ENCODE measurements at places on chromosomes 7 and 10.

- no peak overlapping the region for H3K4me3 ChIP-seq
- no peak overlapping the region for H3K27ac ChIP-seq
- no peaks in the 10 kb centered on the region for H3K27me3 ChIP-seq
- no peak for DNase-seq
- H3K36me3 ChIP-seq: no peaks in the 10 kb centered on the region
Observed at GRCh38 chr10:49280001-49280408, 19.0 kb upstream of the C10orf71 start.

DNA sequence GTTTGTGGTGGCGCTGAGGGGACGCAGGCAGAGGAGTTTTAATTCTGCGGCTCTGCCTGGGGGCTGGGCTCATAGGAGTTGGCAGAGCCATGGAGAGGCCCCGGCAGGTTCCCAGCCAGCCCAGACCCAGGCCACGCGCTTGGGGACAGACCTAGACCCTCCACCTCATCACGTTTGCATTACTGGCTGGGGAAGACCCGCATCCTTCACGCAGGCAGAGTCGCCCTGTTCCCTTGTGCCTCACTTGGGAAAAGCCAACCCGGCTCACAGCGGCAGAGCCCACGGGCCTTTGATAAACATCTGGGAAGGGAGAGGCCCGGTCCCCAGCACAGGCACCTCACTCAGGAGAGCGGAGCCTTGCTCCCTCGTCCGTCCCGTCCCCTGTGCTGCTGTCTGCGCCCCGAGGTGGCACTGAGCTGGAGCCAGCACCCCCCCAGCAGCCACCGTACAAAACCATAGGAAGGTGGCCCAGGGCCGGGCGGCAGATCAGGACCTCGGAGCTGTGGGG is 112.8 kb downstream of the CYTH3 start:
- no peaks in the 10 kb centered on the region for H3K27me3 ChIP-seq
- DNase-seq: no peak
- peaks cover 3% of the 10 kb centered on the region for H3K36me3 ChIP-seq
- H3K4me1 ChIP-seq: peaks cover 13% of the 10 kb centered on the region
- H3K4me3 ChIP-seq: no peak overlapping the region
- no peak overlapping the region for H3K27ac ChIP-seq

DNA sequence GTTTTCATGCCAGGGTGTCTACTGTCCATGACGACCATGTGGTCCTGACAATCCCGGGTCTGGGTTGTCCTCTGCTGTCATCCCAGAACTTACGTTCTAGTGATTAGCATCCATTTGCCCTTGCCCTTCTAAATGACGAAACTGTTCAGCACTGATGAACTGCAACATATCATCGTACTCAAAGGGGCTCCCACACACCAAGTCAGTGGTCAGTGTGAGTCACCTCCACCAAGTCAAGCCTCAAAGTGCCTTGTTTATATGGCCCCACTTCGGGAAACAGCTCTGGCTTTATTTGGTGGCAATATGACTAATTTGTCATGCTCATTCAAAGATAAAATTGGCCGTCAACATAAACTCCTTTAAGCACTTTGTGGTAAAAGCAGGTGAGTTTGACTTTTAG is 110.7 kb downstream of the FRMD4A start:
- H3K36me3 ChIP-seq: no peaks in the 10 kb centered on the region
- no peak overlapping the region for H3K27ac ChIP-seq
- DNase-seq: no peak
- H3K27me3 ChIP-seq: no peaks in the 10 kb centered on the region
- H3K4me1 ChIP-seq: no peaks in the 10 kb centered on the region

DNA sequence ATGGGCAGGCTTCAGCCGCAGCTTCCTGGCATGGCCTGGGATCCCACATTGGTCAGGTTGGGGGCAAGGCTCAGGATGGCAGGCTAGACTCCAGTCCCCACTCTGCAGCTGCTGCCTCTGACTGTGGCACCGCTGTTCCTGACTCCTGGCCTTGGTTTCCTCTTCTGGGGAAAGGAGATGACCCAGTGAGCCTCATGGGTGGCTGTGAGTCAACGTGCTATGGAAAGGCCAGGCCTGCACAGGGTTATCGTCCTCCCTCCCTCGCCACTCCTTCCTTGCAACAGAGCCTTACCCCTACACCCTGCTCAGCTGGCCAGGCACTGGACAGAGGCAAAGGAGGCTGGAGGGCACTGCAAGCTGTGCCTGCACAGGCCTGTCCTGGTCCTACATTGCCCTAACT is 36.1 kb upstream of the CHST15 start:
- DNase-seq: no peak
- H3K27ac ChIP-seq: no peak overlapping the region

- DNase-seq: no peak
- H3K4me1 ChIP-seq: no peaks in the 10 kb centered on the region
- no peaks in the 10 kb centered on the region for H3K27me3 ChIP-seq
- no peak overlapping the region for H3K4me3 ChIP-seq
- no peaks in the 10 kb centered on the region for H3K36me3 ChIP-seq
Observed at GRCh38 chr7:40945788-40946187, 757.1 kb downstream of the INHBA start.

- DNase-seq: no peak
- H3K27me3 ChIP-seq: no peaks in the 10 kb centered on the region
Observed at GRCh38 chr7:77606562-77606961, 69.5 kb downstream of the PTPN12 start.

GRCh38 chr10:120477743-120478141 is 20.7 kb downstream of the PLPP4 start:
- H3K27ac ChIP-seq: no peak overlapping the region
- no peaks in the 10 kb centered on the region for H3K36me3 ChIP-seq
- DNase-seq: no peak
- H3K4me3 ChIP-seq: no peak overlapping the region
- no peaks in the 10 kb centered on the region for H3K27me3 ChIP-seq
- no peaks in the 10 kb centered on the region for H3K4me1 ChIP-seq

- no peaks in the 10 kb centered on the region for H3K27me3 ChIP-seq
- no peak for DNase-seq
- no peaks in the 10 kb centered on the region for H3K36me3 ChIP-seq
- no peak overlapping the region for H3K4me3 ChIP-seq
Observed at GRCh38 chr7:121831351-121831750, 41.6 kb upstream of the PTPRZ1 start.

DNA sequence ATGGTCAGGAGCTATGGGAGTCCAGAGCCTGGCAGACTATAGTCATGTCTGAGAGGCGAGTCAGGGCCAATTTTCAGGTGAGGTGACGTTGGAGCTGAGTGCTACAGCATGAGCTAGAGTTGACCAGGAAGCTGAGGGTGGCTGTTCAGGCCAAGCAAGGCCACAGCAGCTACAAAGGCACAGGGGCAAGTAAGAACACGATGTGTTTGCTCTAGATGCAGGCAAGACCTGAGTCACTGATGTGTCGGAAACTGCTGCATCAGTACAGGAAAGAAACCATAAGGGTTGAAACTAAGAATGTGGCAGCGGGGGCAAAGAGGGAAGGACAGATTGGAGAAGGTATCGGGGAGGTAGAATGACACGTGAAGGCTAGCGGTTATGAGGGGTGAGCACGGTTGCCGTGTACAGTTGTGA is 11.8 kb upstream of the RRP12 start:
- no peaks in the 10 kb centered on the region for H3K27me3 ChIP-seq
- DNase-seq: no peak
- peaks cover 3% of the 10 kb centered on the region for H3K4me1 ChIP-seq

DNA sequence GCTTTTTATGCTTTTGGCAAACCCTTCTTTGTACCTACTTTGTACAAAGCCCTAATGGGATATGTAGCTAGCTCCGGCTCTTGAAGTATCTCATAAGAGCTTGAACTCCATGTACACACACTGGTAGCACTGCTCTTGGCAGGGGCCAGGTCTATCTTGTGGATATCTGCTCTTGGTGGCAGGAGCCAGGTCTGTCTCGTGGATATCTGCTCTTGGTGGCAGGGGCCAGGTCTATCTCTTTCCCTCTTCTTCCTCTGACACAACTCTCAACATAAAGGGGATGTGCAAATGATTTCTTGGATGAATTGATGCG is 91.9 kb downstream of the WNT2 start:
- peaks cover 12% of the 10 kb centered on the region for H3K4me1 ChIP-seq
- H3K27me3 ChIP-seq: no peaks in the 10 kb centered on the region

- no peaks in the 10 kb centered on the region for H3K4me1 ChIP-seq
- H3K36me3 ChIP-seq: no peaks in the 10 kb centered on the region
- no peak for DNase-seq
- no peaks in the 10 kb centered on the region for H3K27me3 ChIP-seq
- no peak overlapping the region for H3K4me3 ChIP-seq
- H3K27ac ChIP-seq: no peak overlapping the region
Observed at GRCh38 chr7:115300231-115300870, 378.5 kb downstream of the MDFIC start.

GRCh38 chr10:132148261-132149251 is 38.2 kb upstream of the DPYSL4 start:
- DNase-seq: no peak
- H3K27ac ChIP-seq: no peak overlapping the region
- no peak overlapping the region for H3K4me3 ChIP-seq
- H3K36me3 ChIP-seq: no peaks in the 10 kb centered on the region
- H3K27me3 ChIP-seq: no peaks in the 10 kb centered on the region

GRCh38 chr10:106111246-106111645 is 1053.3 kb downstream of the SORCS1 start:
- no peaks in the 10 kb centered on the region for H3K36me3 ChIP-seq
- H3K27ac ChIP-seq: no peak overlapping the region
- DNase-seq: no peak

GRCh38 chr7:54749200-54749599 is 9.8 kb downstream of the SEC61G start:
- no peak overlapping the region for H3K4me3 ChIP-seq
- no peaks in the 10 kb centered on the region for H3K4me1 ChIP-seq
- H3K27me3 ChIP-seq: no peaks in the 10 kb centered on the region

DNA sequence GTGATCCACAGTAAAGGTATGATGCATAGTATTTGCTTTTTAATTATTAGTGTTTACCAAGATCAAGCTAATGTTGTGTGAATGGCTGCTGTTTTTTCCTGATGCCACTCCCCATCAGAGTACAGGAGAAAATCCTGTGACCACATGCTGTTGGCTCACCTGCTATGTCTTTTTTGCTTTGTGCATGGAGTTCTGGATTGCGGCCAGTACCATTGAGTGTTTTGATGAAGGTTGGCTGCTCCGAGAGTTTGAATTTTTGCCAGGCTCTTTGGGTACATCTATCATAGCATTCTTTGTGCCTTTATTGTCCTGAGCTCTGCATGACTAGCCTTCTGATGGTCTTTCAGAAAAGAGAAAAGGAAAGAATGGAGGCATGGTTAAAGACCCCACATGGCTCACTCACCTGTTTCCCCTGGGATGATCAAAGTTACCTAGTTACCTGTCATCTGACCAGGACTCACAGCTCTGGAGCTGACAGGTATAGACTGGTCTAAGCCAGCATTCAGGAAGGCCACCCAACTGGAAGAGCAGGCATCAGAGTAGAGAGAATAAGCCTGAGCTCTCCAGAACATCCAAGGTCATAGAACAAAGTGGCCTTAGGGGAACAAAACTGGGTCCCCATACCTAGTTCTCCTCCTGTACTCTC is 11.8 kb upstream of the SGPL1 start:
- no peak overlapping the region for H3K27ac ChIP-seq
- DNase-seq: no peak
- no peaks in the 10 kb centered on the region for H3K27me3 ChIP-seq

GRCh38 chr10:9848981-9849380 is 1168.7 kb upstream of the CELF2 start:
- H3K4me3 ChIP-seq: no peak overlapping the region
- no peaks in the 10 kb centered on the region for H3K4me1 ChIP-seq
- H3K27me3 ChIP-seq: no peaks in the 10 kb centered on the region

GRCh38 chr10:73732931-73733623 is 11.1 kb upstream of the SEC24C start:
- no peak overlapping the region for H3K27ac ChIP-seq
- no peaks in the 10 kb centered on the region for H3K4me1 ChIP-seq
- H3K36me3 ChIP-seq: no peaks in the 10 kb centered on the region
